ENCODE measurements at places on chromosomes 16 and 17. TPM values are rescaled to one million over a fixed set of nuclear protein-coding genes. Genes with fewer than 3 reads are reported as not detected.

- no peak for DNase-seq
These were observed 321.4 kb downstream of the FOXL1 start for GRCh38 chr16:86899757-86900156.

- DNase-seq: no peak
These were observed 16.5 kb upstream of the CLEC18C start for GRCh38 chr16:70157105-70157476.

The KRT36 gene
- not detected for total RNA-seq

The TVP23A gene
- not detected for total RNA-seq

The SCN4A gene
- not detected for total RNA-seq

Measured in G401 (cell line).